T-helper 2 cell (primary cell): ENCODE measurements at places on chromosomes 5 and 9.

- no peak for DNase-seq
These were observed 69.2 kb downstream of the SYK start for GRCh38 chr9:90870621-90871326.

GRCh38 chr9:125974705-125975104 is 227.5 kb downstream of the PBX3 start:
- no peak for DNase-seq

GRCh38 chr9:116394894-116395698 is 241.5 kb downstream of the PAPPA start:
- DNase-seq: no peak

- no peak for DNase-seq
These were observed 127.6 kb downstream of the RPS23 start for GRCh38 chr5:82150559-82150958.

DNA sequence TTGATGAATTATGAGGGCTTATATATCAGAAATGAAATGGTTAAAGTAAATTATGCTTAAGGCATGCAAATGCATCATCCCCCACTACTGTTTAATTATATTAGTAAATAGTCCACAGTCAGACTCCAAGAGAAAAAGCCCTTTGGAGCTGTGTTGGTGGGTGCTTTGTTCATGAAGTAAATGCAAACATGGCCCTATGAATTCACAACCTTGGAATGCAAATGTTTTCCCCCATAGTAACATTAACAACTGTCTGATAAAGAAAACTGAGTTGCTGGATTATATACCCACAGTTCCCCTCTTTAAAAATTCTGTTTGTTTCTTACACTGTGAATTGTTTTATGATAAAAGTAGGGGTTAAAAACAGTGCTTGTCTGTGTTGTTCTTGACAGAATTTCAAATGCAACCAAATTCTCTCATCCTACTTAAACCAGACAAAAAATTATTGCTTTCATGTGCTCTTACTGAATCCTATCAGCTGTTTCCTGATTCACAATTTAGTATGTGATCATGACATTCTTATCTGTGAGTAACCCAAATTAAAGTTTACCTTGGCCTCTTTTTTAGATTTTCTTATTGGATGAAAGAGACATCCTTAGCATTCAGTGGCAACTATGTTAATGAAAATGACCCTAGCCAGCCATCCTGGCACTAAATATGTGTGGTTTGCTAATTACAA is 48.5 kb upstream of the SNCAIP start:
- DNase-seq: no peak

- DNase-seq: no peak
These were observed 199.8 kb upstream of the FBXL7 start for GRCh38 chr5:15300141-15300540.

- DNase-seq: no peak
These were observed 8.4 kb downstream of the RPL37 start for GRCh38 chr5:40826489-40827187.

GRCh38 chr5:111756581-111757354 is at the start of gene NREP:
TSS of gene NREP (minus strand) at chr5:111757194. CDS start at chr5:111755772, 1,422 bp downstream.
- DNase-seq: no peak

DNA sequence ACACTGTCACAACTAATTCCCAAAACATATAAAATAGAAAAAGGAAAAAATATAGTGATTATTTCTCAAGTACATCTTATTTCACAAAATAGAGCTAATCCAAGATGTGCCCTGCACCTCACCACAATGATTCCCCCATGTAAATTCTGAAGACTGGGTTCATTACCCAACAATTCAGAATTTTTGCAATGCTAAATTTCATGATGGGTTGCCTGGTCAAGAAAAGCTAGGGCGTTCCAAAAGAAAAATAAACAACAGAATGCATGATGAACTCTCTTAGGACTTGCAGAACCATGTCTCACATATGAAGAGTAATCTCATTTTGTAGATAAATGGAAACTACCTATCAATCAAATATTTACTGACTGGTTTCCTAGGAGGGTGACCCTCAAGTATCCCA is 259.6 kb upstream of the NFIL3 start:
- DNase-seq: no peak

DNA sequence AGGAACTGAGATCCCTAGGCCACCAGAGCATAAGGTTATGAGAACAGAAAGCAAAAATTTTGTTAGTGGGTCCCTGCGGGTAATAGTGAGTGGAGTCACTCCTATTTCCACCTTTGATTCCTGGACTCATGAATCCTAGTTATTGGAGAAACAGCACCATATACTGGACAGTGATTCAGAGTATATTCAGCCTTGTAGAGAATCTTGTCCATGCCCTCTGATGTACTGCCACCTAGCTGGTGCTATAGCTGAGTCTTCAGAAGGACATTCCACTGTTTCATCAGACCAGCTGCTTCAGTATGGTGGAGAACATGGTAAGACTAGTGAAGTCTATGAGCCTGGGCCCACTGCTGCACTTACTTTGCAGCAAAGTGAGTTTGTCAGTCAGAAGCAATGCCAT is 25.0 kb upstream of the ITGA2 start:
- no peak for DNase-seq

DNA sequence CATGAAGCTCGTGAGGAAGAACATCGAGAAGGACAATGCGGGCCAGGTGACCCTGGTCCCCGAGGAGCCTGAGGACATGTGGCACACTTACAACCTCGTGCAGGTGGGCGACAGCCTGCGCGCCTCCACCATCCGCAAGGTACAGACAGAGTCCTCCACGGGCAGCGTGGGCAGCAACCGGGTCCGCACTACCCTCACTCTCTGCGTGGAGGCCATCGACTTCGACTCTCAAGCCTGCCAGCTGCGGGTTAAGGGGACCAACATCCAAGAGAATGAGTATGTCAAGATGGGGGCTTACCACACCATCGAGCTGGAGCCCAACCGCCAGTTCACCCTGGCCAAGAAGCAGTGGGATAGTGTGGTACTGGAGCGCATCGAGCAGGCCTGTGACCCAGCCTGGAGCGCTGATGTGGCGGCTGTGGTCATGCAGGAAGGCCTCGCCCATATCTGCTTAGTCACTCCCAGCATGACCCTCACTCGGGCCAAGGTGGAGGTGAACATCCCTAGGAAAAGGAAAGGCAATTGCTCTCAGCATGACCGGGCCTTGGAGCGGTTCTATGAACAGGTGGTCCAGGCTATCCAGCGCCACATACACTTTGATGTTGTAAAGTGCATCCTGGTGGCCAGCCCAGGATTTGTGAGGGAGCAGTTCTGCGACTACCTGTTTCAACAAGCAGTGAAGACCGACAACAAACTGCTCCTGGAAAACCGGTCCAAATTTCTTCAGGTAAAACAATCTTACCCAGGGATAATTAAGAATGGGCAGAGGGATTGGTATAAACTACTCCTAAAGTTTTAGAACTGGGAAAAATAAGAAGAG is 12.9 kb downstream of the ITGA1 start:
- peak; percentile 40 for DNase-seq

DNA sequence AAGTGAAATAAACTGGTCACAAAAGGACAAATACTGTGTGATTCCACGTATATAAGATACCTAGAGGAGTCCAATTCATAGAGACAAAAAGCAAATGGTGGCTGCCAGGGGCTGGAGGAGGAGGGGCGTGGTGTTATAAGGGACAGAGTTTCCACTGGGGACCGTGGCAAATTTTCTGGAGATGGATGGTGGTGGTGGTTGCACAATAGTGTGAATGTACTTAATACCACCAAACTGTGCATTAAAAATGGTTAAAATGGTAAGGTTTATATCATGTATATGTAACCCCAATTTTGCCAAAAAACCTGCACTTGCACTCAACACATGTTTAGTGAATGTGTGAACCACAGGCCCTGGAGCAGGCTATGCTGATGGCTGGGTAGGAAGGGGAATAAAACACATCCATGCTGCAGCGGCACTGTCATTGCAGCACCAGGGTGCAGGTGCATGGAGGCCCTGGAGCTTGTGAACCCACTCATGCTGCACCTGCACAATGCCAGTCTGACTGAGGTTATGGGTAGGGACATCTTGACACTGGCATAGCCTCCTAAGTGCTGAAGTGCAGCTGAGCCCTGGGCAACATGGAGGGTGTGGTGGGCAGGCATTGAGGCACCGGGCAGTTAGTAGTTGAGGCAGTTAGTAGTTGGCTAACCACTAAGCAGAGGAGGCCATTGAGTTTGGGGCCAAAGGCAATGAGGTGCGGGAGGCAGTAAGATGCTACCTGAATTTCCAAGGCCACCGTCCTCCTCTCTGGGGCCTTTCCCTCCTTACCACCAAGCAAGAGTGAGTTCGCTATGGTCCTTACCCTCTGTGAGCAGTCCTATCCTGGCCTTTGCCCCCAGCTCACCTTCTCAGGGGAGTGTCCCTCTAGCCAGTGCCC is 3.5 kb upstream of the PHF2 start:
- DNase-seq: no peak

DNA sequence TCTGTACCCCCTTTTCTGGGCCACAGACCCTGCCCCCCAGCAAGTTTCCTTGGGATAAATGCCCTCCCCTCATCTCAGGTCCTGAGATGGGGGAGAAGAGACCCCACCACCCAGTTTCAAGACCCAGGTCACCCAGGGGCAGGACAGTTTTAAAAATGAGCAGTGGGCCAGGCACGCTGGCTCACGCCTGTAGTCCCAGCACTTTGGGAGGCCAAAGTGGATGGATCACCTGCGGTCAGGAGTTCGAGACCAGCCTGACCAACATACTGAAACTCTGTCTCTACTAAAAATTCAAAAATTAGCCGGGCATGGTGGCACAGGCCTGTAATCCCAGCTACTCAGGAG is 6.1 kb downstream of the PTGES2 start:
- DNase-seq: no peak

DNA sequence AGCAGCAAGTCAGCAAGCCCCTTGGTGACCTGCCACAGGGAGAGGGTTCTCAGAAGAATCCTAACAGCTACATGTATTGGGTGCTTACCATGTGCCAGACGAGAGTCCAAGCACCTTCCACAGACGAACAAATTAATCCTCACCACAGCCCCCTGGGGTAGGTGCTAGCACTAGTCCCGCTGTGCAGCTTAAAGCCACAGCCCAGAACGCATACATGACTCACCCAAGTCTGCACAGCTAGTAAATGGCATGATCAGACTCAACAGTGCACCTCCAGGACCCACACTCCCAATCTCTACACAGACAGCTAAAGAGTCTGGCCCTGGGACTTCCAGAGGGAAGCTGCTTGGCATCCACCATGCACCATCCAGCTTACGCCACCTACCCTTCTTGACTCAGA is 111.5 kb downstream of the PAX5 start:
- no peak for DNase-seq

- no peak for DNase-seq
These were observed at the start of gene PCDHB16 for GRCh38 chr5:141182248-141182647. TSS of gene PCDHB16 (plus strand) at chr5:141182387. CDS start at chr5:141182560, 173 bp downstream.

GRCh38 chr9:34179213-34180136 is 632 bp downstream of the UBAP1 start:
- DNase-seq: no peak

GRCh38 chr5:153672347-153673090 is 182.0 kb downstream of the GRIA1 start:
- DNase-seq: no peak

DNA sequence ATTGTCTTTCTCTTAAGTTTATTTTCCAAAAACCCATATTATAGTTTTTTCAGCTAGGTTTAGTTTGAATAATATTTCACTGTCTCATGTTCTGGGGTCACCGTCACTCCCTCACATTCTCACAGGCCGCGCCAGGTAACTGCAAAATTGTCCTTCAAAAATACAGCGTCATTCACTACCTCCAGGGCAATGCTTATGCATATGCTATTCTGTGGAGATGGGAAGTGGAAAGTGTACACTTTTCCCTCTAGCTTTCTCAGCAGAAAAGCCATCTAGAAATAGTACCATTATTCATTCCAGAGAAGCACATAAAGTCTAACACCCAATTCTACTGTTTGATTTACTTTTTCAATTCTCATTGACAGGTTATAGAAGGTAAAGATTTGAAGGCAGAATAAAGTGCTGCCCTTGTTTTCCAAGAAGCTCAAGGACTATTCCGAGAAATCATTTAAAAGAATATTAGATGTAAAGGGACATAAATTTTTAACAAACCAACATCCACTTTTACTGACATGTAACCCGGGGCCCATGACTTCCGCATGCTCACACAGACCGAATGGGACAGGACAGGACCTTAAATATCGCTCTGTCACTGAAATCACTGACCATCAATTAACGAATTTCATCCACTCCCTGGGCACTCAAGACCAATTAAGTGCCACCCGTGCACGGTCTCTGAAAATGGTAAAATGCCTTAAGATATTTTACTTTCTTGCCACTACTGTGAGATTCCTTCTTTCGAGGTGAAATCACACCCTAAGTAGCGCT is 720 bp downstream of the NUDT12 start:
- no peak for DNase-seq

GRCh38 chr5:9829621-9830020 is 199.5 kb upstream of the TAS2R1 start:
- no peak for DNase-seq

DNA sequence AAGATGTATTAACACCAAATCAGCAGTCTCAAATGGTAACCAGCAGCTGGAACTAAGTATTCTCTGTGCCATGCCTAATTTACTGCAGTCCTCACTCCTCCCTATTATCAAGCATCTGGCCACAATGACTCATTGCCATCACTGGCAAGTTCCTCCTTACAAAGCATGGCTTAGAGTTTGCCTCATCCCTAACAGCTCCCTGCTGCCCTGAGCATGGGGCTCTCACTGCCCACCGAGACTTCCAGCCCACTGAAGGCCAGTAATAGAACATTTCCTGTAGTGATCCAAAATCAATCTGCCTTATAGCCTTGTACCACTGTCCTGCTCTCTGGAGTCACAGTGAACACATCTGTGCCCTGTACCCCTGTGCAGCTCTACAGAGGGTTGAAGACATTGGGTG is 211.9 kb upstream of the TRIM32 start:
- DNase-seq: no peak

DNA sequence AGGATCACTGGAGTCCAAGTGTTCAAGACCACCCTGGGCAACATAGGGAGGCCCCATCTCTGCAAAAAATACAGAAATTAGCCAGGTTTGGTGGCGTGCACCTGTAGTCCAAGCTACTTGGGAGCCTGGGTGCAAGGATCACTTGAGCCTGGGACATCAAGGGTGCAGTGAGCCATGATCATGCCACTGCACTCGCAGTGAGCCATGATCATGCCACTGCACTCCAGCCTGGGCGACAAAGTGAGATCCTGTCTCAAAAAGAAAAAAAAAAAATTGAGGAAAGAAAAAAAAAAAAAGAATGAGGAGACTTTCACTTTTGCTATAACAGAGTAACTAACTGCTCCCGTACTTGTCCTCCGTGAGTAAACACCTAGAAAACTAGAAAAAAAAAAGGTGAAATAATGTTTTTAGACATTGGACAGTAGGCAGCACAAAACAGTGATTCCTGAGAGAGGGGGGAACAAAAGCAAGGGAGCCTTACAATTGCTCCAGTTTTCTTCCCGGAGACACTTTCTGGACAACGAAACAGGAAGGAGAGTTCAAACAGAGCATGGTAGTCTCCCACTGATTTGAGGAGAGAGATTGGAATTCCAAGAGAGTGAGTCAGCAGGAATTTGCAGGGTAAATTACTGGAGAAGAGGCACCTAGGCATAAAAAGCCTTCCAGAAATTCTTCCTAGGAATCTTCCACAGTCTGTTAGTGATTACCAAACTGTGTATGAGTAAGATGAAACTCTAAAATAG is 6.9 kb upstream of the ZBTB5 start:
- DNase-seq: no peak

GRCh38 chr5:180283026-180283615 is 8.8 kb downstream of the MAPK9 start:
- no peak for DNase-seq
